ENCODE measurements at places on chromosomes 5 and 9.

DNA sequence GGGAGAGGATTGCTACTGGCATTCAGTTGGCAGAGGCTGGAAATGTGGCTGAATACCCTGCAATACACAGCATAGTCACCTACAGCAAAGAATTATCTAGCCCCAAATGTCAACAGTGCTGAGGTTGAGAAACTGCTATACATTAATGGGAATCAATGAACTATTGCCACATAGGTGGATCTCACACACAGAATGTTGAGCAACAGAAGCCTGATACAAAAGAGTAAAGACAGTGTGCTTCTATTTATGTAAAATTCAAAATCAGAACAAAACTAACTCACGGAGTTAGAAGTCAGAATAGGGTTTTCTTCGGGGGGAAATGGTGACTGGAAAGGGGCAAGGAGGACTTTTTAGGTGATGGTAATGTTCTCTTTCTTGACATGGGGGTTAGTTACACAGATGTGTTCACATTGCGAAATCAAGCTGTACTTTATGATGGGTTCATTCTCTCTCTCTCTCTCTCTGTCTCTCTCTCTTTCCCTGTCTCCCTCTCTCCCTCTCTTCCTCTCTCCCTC, 45.7 kb upstream of the PANK3 start:
- no peak for DNase-seq

DNA sequence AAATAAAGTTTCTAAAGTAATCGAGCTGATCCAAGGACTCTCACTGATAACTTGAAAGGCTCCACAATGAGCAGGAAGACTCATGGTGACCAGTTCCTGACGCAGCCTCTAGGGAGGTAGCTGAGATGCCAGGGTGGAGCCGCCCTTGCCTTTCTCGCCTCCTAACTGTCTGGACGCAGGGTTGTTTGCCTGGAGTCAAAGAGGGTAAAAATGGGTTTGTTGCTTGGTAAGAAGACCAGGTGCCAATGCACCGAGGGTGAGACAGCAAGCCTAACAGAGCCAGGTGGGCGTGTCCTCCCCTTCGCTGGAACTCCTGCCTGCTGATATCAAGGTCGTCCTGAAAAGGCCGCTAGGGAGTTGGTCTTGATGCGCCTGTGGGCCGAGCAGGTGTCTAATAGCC, 48.6 kb upstream of the FCN1 start:
- DNase-seq, result no peak

GRCh38 chr9:78044189-78044588, 12.6 kb upstream of the GNAQ start:
- no peak for DNase-seq

GRCh38 chr5:173796721-173797495, 91.2 kb upstream of the CPEB4 start:
- DNase-seq, result no peak

DNA sequence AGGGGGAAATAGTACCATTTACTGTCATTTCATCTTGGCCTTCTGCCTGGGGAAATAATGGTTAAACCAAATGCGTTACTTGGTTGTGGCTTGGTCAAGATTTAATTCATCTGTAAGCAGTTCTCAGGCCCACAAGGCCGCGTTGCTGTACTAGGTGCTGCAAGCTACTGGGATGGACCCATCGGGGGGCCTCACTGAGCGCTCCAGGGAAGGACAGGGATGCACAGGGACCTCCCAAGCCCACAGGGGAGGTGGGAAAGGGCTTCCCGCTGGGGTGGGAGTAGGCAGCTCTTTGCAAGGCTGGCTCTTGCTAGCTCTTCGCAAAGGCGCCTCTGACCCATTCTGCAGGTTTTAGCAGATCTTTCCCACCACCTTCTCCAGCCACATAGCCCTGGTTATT, 8.0 kb downstream of the GFPT2 start:
- DNase-seq, result no peak

DNA sequence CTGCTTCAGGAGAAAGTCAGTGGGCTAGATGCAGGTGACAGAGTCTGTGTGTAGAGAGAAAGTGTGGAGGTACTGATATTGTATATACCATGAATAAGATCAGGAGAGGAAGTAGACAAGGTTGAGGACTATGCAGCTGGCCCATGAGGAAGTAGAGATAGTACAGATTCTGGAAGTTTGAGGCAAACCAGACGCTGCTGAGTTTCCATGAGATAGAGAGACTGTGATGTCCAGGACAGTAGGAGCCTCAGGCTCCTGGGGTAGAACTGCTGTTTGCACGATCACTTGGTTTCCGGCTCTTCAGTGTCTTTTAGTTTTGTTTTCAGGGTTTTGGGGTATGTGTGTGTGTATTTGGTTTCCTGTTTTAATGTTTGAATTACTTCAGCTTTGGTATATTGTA, 13.6 kb downstream of the OTULINL start:
- no peak for DNase-seq

DNA sequence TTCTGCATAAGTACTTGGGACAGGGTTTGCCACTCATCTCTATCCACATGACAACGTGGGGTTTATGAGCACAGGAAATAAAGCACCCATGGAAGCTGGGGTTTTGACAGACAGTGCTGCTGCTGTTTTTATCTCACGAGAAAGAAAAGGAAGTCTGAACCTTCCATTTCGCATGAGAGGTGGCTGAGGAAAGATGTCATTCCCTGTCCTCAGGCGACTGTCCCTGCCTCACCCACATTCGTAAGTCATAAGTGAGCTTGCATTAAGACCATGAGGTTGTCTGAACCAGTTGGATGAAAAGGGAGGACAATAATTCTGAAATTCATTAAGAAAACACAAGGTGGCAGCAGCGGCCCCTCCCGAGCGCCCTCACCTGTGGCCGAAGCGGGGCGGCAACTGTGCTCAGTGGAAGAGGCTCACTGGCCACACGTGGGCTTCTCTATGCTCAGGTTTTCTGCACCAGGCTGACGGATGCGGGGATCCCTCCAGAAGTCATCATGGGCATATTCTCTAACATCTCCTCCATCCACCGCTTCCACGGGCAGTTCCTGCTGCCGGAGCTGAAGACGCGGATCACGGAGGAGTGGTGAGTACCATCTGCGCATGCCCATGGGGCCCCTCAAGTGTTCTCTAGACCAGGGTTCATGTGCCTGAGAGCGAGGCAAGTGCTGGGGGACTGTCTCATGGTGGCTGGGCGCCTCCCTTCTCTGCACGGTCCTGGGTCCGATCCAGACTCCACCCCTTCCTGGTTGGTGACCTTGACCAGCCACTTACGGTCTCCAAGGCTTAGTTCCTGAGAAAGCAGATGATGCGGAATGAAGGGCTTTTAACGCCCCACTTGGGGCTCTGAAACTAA, 54.7 kb upstream of the SUSD3 start:
- peak; percentile 7 for DNase-seq

All from fibroblast of skin of scalp (primary cell).